MG63 (cell line): ENCODE measurements at places on chromosomes 11 and 22.

DNA sequence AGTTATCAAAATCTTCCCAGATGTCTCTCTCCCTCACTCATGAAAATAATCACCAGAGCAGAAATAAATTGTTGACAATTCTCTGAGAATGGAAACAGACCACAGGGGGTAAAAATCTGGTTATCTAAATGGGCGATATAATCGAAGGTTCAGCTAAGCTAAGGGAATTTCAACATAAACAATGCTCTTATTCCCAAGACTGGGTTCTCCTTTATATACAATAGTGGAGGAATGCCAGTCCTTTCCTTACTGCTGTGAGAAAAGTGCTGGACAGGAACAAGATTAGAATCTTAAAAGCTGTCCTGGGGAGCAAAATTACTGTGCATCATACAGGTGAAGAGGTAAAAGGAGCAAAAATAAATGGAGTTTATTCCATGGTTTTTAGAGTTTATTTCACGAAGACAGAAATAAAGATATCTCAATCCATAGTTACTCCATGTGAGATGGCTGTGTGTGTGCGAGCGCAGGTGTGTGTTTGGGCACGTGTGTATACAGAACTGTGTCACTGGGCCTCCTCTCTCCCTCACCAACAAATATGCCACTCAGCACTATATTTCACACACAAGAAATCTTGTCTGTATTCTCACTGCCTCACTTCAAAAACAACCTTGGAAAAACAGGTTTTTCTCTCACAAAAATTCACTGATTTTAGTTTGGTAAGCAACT, 385.6 kb downstream of the DCDC1 start:
- no peak for DNase-seq

GRCh38 chr11:133720951-133721350, 124.4 kb downstream of the SPATA19 start:
- DNase-seq, result no peak

- DNase-seq, result no peak
Measured at GRCh38 chr11:63791495-63792167, 21.6 kb upstream of the SPINDOC start.

DNA sequence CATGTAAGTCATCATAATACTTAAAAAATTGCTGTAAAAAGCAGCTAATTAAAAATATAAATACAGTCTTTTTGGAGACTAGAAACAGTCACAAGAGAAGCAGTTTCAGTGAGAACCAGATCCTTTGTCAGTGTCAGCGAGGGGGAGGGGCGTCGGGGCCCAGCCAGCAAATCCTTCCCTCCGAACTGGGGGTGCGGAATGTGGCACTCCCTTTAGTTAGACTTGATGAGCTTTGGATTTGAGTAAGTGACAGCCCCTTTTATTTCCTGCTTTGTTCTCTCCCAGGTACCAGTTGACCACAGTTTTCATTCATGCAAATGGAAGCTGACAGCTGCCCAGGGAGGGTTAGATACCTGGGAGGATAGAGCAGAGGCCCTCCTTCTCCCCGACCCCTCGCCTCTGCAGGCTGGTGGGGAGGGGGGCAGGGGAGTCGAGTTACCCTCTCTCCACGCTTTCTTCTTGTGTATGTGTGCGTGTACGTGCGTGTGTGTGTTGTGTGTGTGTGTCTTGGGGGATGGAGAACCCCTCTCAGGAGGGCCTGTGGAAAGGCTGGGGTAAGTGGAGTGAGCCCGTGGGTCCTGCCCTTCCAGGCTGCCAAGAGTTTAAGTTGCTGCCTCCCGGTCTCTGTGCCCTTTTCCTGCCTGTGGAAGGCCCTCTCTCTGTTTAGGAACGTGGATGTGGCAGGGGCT, 38.3 kb downstream of the PTPRJ start:
- DNase-seq, result no peak

DNA sequence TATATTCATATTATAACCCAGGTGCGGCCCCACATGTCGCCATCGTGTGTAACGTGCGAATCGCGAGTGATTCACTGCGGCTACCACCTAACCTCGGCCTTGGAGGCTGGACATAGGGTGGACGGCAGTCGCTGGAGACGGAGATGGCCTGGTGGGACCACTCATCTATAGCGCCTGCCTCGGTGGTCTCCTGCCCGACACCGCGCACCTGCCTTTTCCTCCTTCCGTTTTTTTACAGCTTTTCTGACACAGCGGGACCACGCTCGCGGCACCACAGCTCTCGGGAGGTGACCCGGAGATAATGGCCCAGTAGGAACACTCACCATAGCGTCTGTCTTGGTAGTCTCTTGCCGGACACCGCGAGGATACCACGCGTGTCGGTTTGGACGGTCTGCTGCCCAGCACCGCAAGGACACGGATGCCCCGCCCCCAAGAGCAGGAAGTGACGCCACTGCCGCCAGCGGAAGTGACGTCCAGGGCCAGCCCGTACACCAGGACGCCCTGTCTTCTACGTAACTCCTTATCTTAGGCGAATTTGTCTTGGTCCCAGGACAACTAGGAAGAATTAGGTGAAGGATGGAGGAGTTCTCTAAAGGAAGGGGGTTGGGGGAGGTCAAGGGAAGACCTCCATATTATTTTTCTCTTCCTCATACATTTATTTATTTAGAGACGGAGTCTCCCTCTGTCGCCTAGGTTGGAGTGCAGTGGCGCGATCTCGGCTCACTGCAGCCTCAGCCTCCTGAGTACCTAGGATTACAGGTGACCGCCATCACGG, 6.4 kb downstream of the SNU13 start:
- peak; percentile 78 for DNase-seq

- no peak for DNase-seq
Measured at GRCh38 chr11:31243706-31244105, 125.8 kb downstream of the DCDC1 start.

GRCh38 chr11:86370922-86371594, 3.6 kb upstream of the CCDC81 start:
- no peak for DNase-seq

DNA sequence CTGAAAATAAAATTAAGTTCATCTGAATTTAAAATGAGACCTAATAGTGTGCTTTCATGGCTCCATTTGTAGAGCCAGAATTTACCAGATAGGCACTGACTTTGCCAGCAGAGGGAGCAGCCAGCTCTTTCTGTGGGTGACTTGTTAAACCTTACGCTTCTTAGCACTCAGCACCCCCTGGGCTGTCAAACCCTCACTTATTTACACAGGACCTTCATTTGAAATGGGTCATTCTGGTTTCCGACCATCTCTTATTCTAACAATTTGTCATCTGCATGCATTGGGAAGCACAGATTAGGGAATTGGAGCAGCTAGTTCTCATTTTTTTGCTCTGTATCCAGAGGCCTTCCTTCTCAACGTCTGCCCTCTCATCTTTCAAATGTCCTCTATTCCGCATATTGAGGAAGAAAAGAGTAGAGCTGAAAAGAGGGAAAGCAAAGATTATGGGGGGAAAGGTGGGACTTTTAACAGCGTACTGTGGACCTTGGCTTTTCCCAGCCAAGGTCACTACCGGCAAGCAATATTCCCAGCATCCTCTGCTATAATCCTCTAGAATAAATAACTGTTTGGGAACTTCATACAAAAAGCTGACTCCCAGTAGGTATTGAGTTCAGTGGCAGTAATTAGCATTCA, 3.1 kb downstream of the ASRGL1 start:
- DNase-seq, result peak; percentile 41
